ENCODE measurements at places on chromosomes 6 and 20. TPM values are rescaled to one million over a fixed set of nuclear protein-coding genes. Genes with fewer than 3 reads are reported as not detected.

Gene FAM209B
- total RNA-seq: not detected

Gene RBPJL
- not detected for total RNA-seq

Gene SLC17A3
- total RNA-seq: not detected

DNA sequence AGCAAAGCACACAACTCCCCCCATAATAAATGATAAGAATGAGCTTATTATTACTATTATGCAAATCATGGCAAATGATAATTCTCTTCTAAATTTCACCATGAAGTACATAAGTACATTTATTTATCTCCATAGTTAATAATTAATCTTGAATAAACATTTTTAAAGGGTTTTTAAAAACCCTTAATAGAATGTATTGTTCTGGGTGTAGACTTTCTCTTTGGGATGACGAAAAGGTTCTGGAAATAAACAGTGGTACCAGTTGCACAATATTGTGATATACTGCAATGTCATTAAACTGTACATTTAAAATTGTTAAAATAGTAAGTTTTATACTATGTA lies 18.0 kb downstream of the DST start:
- DNase-seq: no peak

DNA sequence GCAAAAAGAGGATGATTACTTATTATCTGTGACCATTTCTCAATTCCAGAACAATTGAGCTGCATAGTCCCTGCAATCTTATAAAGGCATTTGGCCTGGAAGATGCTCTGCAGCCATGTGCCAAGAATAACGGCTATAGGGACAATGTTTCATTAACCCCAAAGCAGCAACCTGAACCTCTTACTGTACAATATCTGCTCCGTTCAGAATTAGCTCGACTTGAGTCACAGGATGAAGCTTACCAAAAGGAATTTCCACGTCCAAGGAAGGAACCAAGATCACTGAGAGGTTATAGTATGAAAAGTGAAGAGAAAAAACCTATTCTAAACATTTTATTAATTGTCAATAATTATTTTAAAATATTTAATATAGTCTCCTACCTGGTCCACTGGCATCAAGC lies 167.3 kb upstream of the GMDS start:
- DNase-seq: no peak

Gene SEL1L2
- not detected for total RNA-seq

DNA sequence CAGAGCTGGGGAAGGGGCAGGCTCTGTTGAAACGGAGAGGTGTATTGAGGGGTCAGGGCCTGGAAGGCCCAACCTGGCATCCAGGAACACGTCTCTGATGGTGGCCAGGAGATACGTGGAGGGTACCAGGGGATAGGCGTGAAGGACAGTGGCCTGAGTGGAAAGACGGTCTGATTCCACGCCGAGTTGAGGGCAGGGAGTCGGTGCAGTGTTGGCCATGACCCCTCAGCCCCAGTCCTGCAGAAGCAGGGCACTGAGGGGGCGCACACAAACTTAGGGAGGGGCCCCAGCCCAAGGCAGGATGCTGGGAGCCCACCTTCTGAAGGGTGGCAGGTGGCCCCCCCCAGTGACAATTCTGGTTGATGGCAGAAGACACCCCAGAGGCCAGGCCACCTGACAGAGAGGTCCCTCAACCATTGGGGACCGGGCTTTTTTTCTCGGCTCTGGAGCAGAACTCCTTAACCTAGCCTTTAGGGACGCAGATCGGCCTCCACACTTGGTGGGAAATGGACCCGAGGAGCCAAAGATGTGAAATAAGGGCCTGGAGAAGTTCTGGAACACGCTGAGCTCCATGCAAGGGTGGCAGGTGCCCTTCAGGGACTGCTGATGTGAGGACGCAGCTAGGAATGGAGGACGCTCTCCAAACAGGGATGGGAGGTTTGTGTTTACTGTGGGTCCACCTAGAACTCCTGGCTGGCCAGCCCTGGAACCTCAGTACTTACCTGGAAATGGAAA lies 91.0 kb downstream of the TMEM242 start:
- no peak for DNase-seq

- DNase-seq: no peak
These were observed 122.8 kb downstream of the CLVS2 start for GRCh38 chr6:123118811-123119210.

Gene MAS1
- total RNA-seq: not detected

Gene KATNA1
- total RNA-seq: 17.1 TPM

Gene BTBD3
- 52.5 TPM for total RNA-seq

Gene HM13
- 106 TPM for total RNA-seq

Gene MMP24
- total RNA-seq: 0.49 TPM

- no peak for DNase-seq
These were observed 100.8 kb downstream of the HIVEP2 start for GRCh38 chr6:142844065-142844755.

Gene SLC2A10
- total RNA-seq: 14.7 TPM

DNA sequence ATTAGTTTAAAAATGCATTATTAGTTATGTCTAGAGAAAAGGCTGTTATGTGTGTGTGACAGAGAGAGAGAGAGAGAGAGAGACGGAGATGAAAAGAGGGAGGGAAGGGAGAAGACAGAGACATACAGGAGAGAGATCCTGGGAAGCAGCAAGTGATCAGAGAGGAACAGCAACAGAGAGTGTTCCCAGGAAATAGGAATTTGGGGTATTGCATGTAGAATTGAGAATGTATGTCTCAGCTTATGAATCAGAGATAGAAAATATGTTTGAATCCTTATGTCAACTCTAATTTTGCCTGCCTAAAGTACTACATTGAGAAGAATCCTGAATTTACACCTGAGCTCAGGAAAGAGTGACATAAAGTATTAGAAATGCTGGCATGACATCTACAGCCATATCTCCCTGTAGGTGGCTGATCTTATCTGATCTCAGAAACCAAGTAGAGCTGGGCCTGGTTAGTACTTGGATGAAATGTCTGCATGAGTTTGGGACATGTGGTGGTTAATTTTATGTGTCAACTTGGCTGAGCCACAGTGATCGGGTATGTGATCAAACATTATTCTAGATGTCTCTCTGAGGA lies 130.6 kb downstream of the TENT5A start:
- DNase-seq: no peak

GRCh38 chr6:32436995-32437836 lies 2.5 kb upstream of the HLA-DRA start:
- no peak for DNase-seq

GRCh38 chr6:84095156-84095555 lies 61.6 kb downstream of the MRAP2 start:
- DNase-seq: no peak

- DNase-seq: no peak
These were observed 229.7 kb upstream of the AGPAT4 start for GRCh38 chr6:161503570-161503969.

- no peak for DNase-seq
These were observed 852.3 kb upstream of the HS3ST5 start for GRCh38 chr6:115194981-115195638.

Gene SRXN1
- total RNA-seq: 15.4 TPM

- DNase-seq: no peak
These were observed 330.1 kb downstream of the DHX35 start for GRCh38 chr20:39292193-39292736.

GRCh38 chr6:140393665-140394540 lies 1019.5 kb upstream of the CITED2 start:
- DNase-seq: no peak

Gene ARFGEF3
- 7.4 TPM for total RNA-seq

- DNase-seq: no peak
These were observed 7.0 kb downstream of the MRPS18A start for GRCh38 chr6:43680308-43681200.

Gene HRH3
- total RNA-seq: not detected

DNA sequence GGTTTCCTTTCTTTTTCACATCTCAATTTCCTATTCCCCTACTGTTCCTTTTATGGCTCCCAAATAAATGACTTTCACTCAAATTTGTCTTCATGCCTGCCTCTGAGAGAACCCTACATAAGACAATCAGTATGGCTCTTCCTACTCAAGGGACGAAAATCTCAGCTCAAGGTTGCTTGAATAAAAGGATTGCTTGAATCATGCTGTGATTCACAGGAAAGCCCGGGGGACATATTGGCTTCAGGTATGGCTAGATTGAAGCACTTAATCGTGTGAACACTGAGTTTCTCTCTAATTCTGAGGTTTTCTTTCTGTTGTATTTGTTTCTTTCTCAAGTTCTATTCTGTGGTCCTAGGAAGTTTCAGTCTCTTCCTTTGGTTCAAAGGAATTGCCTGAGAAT lies 140.3 kb upstream of the SULF2 start:
- no peak for DNase-seq

GRCh38 chr6:17240803-17241500 lies 40.2 kb upstream of the RBM24 start:
- DNase-seq: no peak

DNA sequence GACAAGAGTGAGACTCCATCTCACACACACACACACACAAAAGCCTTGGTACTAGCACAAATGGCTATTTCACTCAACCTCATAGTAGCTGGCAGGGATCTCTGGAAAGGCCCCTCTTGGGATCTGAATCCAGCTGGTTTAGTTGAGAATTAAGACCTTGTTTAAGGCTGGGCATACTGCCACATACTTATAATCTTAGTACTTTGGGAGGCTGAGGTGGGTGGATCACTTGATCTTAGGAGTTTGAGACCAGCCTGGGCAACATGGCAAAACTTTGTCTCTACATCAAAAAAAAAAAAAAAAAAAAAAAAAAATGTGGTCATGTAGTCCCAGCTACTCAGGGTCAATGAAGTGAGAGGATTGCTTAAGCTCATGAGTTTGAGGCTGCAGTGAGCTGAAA lies 628.3 kb downstream of the MMUT start:
- DNase-seq: no peak

GRCh38 chr6:159871241-159871640 lies 19.5 kb upstream of the MAS1 start:
- DNase-seq: no peak

Gene ZSCAN31
- 17.4 TPM for total RNA-seq

Gene TFAP2D
- total RNA-seq: not detected

DNA sequence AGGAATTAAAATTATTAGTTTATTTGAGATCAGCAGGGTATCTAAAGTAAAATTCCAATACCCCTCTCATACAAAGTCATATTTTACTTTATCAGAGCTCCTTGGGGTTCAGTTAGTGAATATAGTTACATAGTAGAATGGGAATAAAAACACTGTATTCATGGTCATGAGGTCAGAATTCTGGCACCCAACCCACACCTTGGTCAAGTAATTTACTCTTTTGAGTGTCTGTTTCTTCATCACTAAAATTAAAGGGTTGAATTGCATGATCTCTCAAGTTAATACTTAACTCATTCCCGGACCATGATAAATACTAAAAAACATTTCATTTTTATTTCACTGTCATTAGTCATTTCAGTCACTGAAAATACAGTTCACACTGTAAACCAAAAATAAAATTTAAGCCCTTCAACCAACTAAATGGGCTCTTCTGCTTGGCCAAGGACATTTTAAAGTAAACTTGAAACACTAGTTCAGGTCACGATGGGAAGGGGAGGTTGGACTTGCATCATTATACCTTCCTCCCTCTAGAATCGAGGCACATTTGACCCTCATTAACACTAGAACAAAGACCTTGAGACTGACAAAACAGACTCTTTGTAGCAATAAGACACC lies 21.1 kb upstream of the HLA-DRB1 start:
- no peak for DNase-seq

DNA sequence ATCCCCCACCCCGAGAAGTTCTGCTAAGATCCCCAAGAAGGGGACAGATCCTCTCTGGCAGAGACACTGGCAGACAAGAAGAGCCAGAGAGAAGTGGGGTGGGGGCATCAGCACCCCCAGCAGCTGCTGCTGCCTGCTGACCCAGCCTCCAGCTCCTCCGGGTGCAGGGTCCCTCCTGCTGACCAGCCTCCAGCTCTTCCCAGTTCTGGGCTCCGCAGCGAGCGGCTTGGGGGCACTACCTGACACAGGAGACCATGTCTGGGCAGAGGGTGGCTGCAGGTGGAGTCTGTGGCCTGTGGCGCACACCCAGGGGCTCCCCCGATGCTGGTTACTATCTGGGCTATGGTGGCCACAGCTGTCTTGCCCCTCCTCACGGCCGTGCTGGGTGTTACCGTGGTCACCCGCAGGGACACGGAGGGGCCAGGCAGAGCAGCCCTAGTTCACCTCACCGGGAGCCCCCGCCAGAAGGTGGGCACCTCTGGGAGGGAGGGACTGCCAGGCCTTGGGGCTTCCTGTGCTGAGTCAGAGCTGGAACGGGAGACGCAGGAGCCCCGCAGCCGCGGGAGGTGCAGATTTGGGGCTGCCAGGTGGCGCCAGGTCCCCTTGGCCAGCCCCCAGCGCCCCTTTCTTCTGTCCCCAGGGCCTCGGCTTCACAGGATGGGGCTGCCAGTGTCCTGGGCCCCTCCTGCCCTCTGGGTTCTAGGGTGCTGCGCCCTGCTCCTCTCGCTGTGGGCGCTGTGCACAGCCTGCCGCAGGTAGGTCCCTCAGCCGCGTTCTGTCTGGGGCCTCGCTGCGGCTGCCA lies 630 bp downstream of the LIME1 start:
- peak; percentile 63 for DNase-seq

Gene STMND1
- 0.27 TPM for total RNA-seq

Gene OR2B6
- total RNA-seq: not detected

Gene ASIP
- total RNA-seq: 3.0 TPM

Gene MLN
- not detected for total RNA-seq

GRCh38 chr20:14785065-14785743 lies 447.8 kb upstream of the FLRT3 start:
- DNase-seq: no peak

GRCh38 chr6:58198301-58198700 lies 880.9 kb downstream of the PRIM2 start:
- DNase-seq: no peak

DNA sequence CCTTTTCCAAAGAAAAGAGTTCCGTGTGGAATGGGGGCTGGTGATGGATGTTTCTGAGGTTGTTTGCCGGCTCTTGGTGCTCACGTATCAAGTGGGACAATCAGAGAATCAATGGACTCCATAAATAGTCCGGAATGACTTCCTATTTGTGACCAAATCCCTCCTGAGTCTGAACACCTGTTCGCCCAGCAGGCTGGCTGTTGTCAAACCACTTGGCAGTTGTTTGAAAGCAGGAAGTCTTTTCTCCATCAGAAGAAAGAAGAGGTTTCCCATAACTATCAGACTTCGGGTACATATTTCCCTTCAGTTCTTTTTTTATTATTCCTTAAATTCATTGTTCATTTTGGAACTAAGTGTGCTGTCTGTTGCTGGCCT lies 154.7 kb upstream of the RIN2 start:
- DNase-seq: no peak

Gene TREM2
- total RNA-seq: 8.8 TPM

GRCh38 chr6:78850621-78851020 lies 16.7 kb upstream of the IRAK1BP1 start:
- no peak for DNase-seq

Gene TMC2
- total RNA-seq: 0.22 TPM

Gene KIF6
- 0.53 TPM for total RNA-seq

Gene C6orf118
- total RNA-seq: not detected

GRCh38 chr20:43983359-43983758 lies 68.7 kb downstream of the TOX2 start:
- DNase-seq: no peak

Measured in sciatic nerve (tissue), 2 donors.